ENCODE measurements at places on chromosomes 3 and 15. TPM values are rescaled to one million over a fixed set of nuclear protein-coding genes. Genes with fewer than 3 reads are reported as not detected.

Gene DRD3
- polyA plus RNA-seq, result not detected

Gene C3orf18
- 21.5 TPM for polyA plus RNA-seq

Gene CCR8
- not detected for polyA plus RNA-seq

Gene ZXDC
- polyA plus RNA-seq, result 27.3 TPM

Gene TP63
- polyA plus RNA-seq, result 43.6 TPM

Gene SH3GL3
- polyA plus RNA-seq, result 13.6 TPM

- DNase-seq, result peak; percentile 21
Observed at GRCh38 chr3:31908391-31909097, 72.5 kb downstream of the OSBPL10 start.

- no peak for DNase-seq
Observed at GRCh38 chr3:178686826-178687225, 150.6 kb downstream of the KCNMB2 start.

DNA sequence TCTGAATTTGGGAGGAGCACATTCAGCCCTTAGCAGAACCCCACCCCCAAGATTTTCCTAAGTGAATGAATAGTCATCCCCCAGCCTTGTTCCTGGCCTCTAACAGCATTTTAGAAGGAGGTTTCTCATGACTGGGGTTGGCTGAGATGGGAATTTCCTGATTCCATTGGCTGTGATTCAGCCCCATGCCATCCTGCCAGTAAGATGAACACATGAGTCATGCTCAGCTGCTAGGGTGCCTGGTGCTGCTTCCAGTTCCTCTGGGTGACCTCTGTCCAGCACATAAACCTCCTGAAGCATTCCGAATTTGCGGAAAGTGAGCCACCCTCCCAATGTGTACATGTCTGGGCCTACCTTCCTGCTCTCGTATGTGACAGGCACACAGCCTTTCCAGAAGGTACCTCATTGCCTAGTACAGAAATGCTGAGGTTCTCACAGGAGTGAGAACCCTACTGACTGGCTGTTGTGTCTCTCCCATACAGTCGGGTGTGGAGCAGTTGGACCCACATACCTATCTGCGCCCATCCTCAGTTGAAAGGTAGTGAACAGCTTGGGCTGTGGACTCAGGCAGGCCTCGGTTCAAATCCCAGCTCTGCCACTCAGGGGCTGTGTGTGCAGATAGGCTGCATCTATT lies 91.7 kb downstream of the APBA2 start:
- peak; percentile 87 for DNase-seq

DNA sequence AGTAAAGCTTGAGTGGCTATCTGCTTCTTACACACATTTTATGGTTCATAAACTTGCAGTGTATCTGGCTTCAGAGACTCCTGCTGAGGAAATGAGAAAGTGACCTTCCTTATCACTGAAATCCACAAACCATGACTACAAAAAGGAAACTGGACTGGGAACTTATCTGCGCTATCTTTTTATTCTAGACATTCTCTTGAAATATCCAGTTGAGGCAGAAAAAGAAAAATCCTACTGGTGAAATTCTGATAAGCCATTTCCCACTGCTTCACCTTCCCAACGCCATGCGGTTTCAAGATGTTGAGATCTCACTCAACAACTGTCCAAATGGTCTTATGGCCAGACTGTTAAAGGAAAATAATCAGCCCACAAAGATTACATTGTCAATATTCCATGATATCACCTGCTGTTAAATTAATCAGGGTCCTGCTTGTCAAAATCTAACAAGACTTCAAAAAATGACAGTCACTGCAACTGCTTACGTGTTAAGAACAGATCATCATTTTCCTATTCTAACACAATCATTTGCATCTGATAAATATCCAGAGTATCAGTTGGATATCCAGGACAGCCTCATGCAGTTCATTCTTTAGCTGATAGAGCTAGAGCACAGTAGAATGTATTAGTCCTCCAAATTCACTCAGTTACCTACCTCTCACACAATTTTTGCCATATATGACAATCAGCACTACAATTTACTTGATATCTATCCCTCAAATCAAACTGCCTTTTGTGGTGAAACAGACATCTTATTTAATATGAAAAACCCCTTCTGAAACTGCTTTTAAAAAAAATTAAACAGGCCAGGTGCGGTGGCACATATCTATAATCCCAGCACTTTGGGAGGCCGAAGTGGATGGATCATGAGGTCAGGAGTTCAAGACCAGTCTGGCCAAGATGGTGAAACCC lies 538.1 kb downstream of the MAGI1 start:
- DNase-seq, result no peak

DNA sequence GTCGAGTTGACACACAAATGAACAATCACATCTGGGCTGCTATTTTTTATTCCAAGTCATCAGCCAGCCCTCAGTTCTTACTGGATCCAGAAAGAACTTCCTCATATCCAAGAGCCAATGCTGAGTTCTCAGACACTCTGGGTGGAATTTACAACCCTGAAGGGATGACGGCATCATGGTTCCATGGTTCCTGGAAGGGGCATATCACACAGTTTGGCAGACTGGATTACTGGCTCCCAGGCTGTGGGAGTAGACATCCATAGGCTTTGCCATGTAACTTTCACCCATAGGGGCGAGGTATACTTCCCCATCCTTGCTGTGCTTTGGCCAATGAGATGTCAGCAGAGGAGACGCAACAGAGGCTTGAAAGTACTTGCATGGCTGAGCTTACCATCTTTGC lies 26.9 kb upstream of the KBTBD12 start:
- no peak for DNase-seq

- DNase-seq, result no peak
Observed at GRCh38 chr15:46354443-46354842, 719.6 kb downstream of the SQOR start.

GRCh38 chr3:25338158-25338725 lies 89.8 kb upstream of the RARB start:
- DNase-seq, result no peak

DNA sequence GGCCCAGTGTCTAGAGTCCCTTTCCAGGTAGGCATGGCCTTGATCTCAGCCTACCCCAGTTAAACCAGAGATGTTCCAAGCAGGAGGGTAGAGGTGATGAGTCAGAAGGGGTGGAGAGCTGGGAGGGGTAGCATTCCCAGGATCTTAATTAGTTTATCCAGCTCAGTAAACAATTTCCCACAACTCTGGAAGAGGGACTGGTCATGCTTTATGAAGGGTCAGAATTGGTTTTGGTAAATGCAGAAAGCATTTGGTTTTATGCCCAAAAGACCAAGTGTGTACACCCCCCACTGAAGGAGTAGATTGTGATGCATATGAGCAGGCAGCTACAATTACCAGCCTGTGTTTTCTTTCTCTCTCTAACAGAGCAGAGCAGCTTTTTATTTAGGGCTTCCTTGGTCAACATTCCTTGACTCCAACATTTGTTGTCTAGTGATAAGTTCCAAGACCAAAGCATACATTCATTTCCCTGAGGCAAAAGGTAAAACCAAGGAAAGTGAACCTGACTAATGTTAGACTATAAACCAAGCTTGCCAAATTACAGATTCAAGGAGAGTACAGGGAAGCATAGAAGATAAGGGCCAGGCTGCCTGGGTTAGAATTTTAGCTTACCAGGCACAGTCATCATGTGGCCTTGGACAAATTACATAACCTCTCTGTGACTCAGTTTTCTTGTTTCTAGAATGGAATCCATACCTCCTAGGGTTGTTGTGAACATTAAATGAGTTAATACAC lies 17.6 kb downstream of the EXOSC7 start:
- no peak for DNase-seq

GRCh38 chr3:48563382-48563918 lies at the start of gene UCN2:
UCN2 (minus strand) TSS chr3:48563781; CDS start chr3:48563124, 657 bp downstream.
- no peak for DNase-seq

GRCh38 chr3:30693470-30694120 lies 87.2 kb downstream of the TGFBR2 start:
- DNase-seq, result peak; percentile 69

DNA sequence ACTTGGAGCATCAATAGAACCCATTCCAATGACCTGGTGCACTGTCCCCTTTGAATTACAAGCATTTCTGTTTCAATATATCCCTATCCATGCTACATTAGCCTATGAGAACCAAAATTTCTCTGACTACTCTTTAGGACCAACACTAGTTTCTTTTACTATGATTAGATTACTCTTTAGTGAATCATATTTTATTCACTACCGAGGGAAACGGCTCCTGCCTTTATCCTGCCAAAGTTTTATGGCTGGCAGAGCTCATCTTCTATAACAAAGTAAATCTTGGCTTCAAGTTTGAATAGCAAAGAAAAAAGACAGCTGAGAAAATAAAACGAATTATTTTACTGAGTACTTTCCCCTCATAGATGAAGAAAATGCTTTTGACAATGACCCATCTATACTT lies 120.9 kb downstream of the SLC9A9 start:
- no peak for DNase-seq

DNA sequence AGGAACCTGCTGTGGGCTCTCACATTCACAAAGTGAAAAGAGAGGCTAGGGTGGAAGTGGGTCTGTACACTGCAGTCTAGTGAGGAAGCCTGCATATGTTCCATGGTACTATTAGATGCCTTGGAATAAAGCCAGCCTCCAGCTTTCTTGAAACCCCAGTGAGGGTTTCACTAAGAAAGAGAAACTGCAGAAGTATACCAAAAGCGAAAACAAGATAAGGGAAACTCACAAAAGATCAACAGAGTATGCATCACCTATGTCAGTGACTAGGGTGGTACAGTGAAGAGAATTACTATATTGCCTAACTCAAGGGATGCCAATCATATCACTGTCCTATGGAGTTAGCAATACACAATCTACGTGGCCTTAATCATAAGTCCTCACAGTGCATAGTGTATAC lies 212.5 kb upstream of the GADL1 start:
- DNase-seq, result no peak

GRCh38 chr3:122230174-122230573 lies 46.7 kb downstream of the CASR start:
- no peak for DNase-seq

GRCh38 chr3:76938962-76939361 lies 100.9 kb upstream of the ROBO2 start:
- DNase-seq, result no peak

GRCh38 chr15:99671926-99672635 lies 61.2 kb downstream of the LYSMD4 start:
- peak; percentile 27 for DNase-seq

DNA sequence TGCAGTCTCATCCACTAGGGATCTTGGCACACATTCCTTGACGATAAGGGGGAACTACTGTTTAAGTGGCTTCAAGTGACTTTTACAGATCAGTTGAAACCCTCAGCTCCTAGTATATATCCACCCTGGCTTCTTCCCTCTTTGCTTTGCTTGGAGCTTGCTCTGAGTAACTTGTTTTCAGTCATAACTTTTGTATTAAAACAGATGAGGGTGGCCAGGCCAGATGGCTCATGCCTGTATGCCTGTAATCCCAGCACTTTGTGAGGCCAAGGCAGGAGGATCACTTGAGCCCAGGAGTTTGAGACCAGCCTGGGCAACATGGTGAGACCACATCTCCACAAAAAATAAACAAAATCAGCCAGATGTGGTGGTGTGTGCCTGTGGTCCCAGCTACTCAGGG lies 42.4 kb downstream of the EOMES start:
- DNase-seq, result no peak

GRCh38 chr3:161920196-161920595 lies 423.6 kb downstream of the OTOL1 start:
- no peak for DNase-seq

- no peak for DNase-seq
Observed at GRCh38 chr3:34408088-34408487, 609.7 kb downstream of the PDCD6IP start.

GRCh38 chr15:79035111-79035601 lies 55.4 kb downstream of the RASGRF1 start:
- DNase-seq, result peak; percentile 20

GRCh38 chr3:43795491-43795890 lies 104.8 kb downstream of the ABHD5 start:
- DNase-seq, result no peak

DNA sequence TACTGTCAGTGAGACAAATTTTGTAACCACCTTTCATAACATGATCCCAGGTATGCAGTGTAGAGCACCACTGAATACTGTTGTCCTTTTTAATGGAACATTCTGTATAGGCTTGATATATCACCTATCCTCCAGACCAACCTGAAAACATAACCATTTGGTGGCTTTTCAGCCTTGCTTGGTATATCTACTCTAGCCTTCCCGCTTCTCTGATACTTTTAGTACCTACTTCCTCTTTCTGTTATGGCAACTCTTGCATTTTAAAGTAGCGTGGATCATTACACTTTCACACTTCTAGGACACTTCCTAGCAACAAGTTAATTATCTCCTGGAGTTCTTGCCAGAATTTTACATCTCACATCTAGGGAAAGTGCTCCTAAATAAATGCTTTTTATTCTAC lies 226.6 kb upstream of the ROBO1 start:
- DNase-seq, result no peak

GRCh38 chr3:57031631-57032541 lies 28.6 kb upstream of the SPATA12 start:
- no peak for DNase-seq

- DNase-seq, result no peak
Observed at GRCh38 chr15:67578020-67578600, 35.6 kb downstream of the MAP2K5 start.

DNA sequence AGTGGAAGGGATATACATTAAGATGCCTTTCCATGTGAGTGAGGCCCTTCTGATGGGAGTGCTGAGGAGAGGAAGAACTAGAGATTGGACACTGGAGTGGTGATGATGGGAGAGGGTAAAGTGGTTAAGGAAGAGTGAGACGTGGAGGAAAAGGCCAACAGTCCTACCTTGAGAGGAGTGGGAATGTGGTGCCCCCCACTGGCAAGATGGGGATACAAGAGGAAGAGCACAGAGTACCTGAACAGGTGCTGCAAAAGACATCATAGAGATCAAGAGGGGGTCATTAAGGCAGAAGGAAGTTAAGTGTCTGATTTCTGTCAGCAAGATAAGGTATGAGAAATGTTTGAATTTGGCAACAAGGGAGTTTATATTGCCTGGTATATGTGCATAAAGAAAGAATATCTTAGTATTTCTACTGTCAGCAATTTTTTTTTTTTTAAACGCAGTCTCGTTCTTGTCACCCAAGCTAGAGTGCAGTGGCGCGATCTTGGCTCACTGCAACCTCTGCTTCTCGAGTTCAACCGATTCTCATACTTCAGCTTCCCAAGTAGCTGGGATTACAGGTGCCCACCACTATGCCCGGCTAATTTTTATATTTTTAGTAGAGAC lies 34.0 kb downstream of the ARIH2 start:
- DNase-seq, result no peak

- no peak for DNase-seq
Observed at GRCh38 chr15:74808078-74808839, 4.4 kb upstream of the LMAN1L start.

DNA sequence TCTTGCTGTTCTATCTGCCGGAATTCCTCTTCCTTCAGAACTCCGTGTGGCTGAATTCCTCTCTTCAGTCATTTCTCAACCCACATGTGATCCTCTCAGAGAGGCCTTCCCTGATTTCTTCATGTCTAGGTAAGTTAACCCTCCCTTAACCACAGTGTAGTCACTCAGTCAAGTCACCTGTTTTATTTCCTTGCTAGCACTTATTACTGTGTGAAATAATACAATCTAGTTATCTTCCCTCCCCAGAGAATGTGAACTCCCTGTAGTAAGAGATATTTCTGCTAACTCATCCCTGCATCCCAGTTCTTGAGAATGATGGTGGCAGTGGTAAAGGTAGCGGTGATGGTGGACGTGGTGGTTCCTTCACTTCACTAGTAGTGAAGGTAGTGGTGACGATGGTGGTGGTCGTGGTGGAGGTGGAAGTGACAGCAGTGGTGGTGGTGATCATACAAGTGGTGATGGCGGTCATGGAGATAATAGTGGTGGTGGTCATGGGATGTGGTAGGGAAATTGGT lies 33.3 kb downstream of the COL6A5 start:
- no peak for DNase-seq

GRCh38 chr3:48684054-48684349 lies 1.7 kb downstream of the NCKIPSD start:
- no peak for DNase-seq

GRCh38 chr3:149581681-149582370 lies 76.0 kb downstream of the WWTR1 start:
- DNase-seq, result peak; percentile 74

Measured in muscle of back (tissue), 13 donors.